ENCODE measurements at places on chromosomes 13 and 19.

GRCh38 chr13:43760257-43760656 lies 26.5 kb downstream of the ENOX1 start:
- DNase-seq: no peak

DNA sequence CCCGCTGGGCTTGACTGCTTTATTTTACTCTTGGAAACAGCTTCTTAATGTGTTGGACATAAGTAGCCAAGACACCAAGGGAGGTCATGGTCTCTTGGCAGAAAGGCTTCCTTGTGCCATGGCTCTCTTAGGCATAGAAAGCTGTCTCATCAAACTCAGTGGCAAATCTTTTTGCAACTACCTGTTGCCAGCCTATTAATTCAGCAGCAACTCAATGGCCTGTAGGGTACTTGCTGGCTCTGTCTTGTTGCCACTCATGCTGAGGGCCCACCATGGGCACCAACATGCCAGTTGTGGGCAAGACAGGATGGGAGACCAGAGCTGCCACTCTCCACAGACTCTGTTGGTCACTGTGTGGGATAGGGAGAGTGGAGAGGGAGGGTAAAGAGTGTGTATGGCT lies 1209.4 kb downstream of the UQCRFS1 start:
- no peak for DNase-seq

GRCh38 chr19:42268142-42268703 lies 829 bp upstream of the CIC start:
- peak; percentile 100 for DNase-seq

- DNase-seq: no peak
Measured at GRCh38 chr19:5567360-5567969, at the start of gene TINCR. TSS of gene TINCR (minus strand) at chr19:5567953.

DNA sequence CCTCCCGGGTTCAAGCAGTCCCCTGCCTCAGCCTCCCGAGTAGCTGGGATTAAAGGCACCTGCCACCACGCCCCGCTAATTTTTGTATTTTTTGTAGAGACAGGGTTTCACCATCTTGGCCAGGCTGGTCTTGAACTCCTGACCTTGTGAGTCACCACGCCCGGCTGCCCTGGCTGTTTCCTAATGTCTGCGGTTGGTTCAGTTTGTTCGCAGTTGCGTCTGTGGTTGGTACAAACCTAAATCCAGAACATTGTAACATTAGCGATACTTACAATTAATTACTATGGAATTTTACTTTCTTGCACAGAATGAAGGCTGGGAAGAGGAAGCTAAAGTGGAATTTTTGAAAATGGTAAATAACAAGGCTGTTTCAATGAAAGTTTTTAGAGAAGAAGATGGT lies 38.1 kb downstream of the RNF17 start:
- DNase-seq: no peak

- no peak for DNase-seq
Measured at GRCh38 chr19:40081411-40081810, 9.3 kb downstream of the ZNF780A start.

DNA sequence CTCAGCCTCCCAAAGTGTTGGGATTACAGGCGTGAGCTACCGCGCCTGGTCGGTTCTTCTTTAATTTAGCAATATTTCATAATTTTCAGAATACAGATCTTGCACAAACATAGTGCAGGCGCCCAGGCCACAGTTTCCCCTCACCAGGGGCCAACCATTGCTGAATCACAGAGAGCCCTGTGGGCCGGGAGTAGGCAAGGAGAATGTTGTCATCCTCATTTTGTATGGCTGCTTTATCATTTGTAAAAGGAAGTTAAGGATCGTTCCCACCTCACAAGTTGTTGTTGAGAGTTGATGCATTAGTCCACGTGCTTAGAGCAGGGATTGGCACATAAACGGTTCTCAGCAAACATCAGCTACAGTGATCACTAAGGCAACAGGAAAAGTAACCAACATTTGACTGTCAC lies 30.2 kb downstream of the MEIS3 start:
- peak; percentile 25 for DNase-seq

DNA sequence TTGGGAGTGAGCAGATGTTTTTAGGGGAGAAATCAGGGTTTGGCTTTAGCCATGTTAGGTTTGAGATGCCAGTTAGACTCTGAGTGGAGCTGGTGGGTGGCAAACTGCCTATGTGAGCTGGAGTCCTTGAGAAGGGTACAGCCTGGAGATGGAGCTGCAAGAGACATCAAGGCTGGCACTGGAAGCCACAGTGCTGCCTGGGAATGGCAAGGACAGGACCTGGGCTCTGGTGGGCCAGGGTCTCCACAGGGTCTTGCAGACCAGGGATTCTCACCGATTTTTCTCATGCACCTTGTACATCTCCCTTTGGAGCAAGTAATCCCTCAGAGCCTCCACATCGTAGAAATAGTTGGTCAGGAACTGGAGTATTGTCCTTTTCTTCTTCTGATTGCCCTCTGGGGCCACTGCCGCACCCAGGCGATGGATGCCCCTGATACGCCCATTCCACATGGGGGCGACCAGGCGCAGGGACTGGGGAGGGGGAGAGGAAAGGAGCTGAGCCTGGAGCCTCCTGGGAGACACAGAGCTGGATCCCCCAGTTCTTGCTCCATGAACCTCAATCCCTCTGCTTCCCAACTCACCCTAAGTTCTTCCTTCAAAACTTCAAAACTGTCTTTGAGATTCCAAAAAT lies 1.7 kb downstream of the DMAC2 start:
- DNase-seq: no peak

- DNase-seq: no peak
Measured at GRCh38 chr13:29143847-29144246, 323.7 kb downstream of the MTUS2 start.

- DNase-seq: peak; percentile 13
Measured at GRCh38 chr13:45120967-45121831, 889 bp downstream of the GTF2F2 start.

- no peak for DNase-seq
Measured at GRCh38 chr13:60571571-60571970, 174.6 kb downstream of the TDRD3 start.

DNA sequence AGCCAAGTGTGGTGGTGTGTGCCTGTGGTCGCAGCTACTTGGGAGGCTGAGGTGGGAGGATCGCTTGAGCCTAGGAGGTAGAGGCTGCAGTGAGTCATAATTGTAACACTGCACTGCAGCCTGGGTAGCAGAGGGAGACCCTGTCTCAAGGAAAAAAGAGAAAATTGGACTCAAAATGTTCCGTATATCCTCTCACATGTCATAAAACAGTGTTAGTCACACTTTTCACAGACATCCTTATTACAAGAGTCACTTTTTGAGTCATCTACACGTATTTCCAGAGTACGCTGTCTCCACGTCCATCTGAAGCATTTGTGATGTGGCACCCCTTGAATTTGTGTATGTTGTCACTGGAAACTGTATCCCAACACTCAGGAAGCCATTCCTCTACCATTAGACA lies 133.0 kb downstream of the SIPA1L3 start:
- DNase-seq: no peak

DNA sequence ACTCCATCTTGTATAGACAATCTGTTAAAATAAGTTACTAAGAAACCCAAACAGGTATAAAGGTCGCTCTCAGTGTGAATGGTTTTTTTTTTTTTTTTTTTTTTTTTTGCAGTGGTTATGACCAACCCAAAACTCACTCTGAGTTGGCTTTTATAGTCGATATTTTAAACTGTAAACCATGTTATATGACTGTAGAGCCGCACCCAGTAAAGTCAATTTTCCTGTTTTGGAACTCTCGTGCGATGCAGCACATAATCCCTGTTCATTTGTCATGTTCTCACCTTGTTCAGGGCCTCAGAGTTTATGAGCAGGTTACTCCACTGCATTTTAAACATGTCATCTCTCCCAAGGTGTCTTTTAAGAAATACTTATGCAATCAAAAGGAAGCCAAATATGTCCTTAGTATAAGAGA lies 112.5 kb downstream of the KLF5 start:
- no peak for DNase-seq

Measured in CD4-positive, alpha-beta T cell treated with Interleukin-21 for 1 hour (primary cell).